EL (cell line): ENCODE measurements at places on chromosomes 2 and 18.

DNA sequence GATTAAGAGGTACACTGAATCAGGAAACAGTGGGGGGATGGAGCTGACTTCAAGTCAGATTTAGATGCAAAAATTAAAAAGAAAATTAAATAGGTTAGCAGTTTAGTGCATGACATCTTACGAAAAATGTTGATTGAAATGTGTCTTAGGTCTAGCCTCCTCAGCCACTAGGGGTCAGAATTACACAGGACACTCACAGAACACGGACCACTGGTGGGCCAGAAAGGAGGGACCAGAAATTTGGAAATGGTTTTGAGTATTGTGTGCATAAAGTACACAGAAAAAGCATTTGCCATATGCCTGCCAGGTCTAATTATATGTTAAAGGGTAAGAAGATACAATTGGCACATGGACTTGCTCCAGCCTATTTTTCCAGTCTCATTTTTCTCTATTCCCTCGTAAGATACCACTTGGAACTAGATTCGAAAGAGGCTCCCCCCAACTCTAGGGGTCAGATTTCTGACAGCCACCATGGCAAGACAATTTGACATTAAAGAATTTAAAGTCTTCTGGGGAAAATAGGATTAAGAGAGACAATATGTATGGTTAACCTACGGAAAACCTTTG, 550.2 kb upstream of the SETBP1 start:
- peak; percentile 23 for DNase-seq

DNA sequence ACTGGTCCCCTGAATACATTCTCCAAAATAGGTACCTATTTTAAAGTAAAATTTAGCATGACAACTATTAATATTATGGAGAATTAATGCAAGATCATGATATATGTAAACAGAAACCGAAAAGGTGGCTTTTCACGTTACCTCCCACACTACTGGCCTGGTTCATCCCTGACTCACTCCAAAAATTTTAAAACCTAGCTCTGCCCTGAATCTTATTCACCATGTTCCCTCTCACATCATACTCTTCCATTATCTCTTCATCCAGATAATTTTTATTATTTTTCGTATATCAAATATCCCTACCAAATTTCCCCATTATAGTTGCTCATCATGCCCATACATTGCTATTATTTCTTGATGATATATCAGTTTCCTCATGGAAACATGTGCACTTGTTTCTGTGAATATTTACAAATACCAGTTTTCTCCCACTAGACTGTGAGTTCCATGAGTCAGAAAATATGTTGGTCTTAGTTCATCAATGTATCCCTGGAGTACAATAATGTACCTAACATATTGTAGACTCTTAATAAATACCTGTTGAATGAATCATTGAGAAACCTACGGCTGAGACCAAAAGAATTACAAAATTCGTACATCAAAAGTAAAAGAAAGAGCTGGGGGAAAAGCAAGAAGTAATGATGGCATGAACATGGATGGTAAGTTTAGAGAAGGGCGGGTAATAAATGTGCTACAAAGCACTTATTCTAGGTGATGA, 360.1 kb upstream of the CHAC2 start:
- DNase-seq = peak; percentile 26

GRCh38 chr18:14100503-14101286, 31.5 kb downstream of the ZNF519 start:
- no peak for DNase-seq

- peak; percentile 23 for DNase-seq
These were observed 31.8 kb downstream of the RNU4ATAC start for GRCh38 chr2:121562269-121563176.

DNA sequence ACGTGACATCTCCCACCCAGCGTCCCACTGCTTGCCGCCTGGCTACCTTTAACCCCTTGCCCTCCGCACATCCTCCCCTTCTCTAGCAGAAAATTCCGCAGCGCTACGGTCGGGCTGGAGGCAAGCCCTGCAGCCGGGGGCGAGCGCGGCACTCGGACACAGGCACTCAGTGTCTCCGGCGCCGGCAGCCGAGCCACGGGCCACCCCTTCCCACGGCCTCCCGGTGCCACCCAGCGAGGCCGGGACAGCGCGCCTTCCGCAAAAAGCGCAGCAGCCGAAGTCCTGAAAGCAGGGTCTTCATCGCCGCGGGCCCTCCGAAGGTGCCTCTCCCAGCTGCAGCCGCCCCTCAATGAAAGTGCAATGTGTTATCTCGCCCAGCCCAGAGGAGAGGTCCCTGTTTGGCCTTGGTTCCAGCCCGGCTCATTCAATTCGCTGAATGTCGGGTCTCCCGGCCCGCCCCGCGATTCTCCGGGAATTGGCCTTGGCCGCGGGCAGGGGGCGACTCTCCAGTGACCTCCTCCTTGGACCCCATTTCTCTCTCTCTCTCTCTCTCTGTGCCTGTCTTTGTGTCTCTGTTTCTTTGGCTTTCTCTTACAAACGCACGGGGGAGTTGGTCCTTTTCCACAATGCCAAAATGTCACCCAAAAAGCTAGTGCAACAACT, 1.1 kb downstream of the DLGAP1 start:
- no peak for DNase-seq

DNA sequence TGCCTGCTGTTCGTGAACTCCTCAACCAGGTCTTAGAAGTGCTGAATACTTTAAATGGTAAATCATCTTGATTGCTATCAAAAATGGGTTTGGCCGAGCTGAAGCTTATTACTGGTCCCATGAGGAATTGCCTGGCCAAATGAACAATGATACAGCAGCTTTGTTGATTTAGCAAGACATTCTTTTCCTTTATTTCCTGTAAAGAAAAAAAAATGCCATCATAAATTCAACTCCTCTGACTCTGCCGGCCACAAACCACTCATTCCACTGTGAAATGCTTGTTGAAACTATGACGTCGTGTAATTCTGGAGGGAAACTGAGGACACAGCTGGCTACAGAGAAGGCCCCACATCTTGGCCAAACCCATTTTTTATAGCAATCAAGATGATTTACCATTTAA, 74.2 kb upstream of the ID2 start:
- DNase-seq = peak; percentile 68

DNA sequence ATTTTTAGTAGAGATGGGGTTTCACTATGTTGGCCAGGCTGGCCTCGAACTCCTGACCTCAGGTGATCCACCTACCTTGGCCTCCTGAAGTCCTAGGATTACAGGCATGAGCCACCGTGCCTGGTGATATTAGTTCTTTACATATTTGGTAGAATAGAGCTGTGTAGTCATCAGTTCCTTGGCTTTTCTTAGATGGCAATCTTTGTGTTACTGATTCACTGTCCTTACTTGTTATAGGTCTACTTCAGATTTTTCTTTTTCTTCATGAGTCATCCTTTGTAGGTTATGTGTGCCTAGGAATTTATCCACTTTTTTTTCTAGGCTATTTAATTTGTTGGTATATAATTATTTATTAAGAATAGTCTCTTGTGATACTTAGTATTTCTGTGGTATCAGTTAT, 30.3 kb upstream of the ZSWIM2 start:
- DNase-seq = no peak

- no peak for DNase-seq
These were observed 21.7 kb downstream of the SULT1C4 start for GRCh38 chr2:108399479-108399878.
